ENCODE measurements at places on chromosomes 16 and 17.

DNA sequence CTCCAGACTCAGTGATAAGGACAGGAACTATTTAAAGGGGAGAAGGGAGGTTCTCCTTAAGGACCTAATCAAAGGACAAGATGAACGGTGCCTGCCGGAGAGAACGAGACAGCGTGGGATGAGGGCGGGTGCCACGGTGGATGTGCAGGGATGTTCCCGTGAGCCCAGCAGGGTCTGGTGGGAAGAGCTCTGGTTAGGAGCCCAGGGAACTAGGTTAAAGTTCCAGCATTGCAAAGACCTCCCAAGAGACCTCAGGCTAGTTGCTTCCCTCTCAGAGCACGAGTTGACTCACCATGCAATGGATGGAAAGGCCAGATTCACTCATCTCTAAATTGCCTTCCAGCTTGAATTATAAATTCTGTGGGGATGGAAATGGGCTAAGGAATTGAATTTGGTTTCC, 14.7 kb downstream of the CCR7 start:
- DNase-seq, result no peak

GRCh38 chr16:13938480-13938879, 18.5 kb downstream of the ERCC4 start:
- DNase-seq, result no peak

DNA sequence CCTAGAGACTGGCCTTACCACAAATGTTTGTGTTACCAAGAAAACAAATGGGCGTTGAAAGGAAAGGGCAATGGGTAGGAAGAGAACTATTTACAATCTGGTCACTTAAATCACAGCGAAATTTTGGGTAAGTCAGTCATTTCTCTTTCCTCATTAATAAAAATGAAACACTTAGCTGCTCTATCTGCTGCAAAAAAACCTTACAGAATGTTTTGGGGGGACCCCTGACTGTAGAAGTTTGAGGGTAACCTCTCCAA, 742 bp upstream of the NUTF2 start:
- DNase-seq, result no peak

DNA sequence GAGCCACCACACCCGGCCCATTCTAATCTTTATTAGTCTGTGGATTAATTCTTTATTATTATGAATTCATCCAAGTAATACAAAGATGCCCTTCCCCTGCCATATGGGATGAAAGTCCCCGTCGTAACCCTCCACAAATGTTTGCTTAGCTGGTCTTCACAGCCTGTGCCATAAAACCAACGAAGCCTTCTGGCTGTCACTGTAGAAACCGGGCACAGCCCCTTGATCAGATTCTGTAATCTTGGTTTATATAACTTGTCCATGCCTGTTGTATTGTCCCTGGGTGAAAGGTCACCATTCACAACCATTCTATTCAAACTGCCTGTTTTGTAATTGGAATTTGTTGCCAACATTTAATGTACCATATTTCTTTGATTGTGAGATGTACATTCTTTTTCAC, 66.5 kb downstream of the ATP2C2 start:
- DNase-seq, result no peak

DNA sequence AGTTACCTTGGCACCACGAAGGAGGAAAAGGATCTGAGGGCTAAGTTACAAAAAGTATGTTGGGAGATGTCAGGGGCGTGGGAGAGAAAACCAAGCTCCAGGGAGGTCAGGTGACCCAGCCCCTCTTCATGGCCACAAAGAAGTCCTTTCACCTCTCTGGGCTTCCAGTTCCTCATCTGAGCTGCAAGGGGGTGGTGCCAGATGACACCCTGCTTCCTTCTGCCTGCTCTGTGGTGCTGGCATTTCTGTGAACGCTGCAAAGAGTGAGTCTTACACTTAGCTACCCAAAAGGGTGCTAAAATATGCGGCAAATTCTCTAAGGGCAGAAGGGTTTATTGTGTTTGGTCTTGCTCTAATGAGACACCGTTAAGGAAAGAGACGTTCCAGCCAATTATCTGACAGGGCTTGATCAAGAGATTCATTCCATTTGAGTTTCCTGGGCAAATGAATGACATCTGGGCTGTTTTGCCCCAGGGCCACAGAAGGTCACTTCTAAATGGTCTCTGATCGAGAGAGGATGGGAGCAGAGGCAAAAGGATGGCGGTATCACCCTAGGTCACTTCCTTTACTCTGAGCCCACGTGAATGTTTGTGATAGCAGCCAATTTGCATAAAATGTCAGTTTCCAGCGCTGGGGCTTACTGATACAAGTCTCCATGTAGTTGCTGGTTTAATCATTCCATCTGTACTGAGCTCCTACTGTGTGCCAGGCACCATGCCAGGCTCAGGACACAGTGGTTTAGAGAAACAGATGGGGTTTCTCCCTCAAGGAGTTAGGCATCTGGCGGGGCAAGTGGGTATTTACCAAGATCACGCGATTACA, 210.2 kb downstream of the KATNIP start:
- DNase-seq, result no peak

DNA sequence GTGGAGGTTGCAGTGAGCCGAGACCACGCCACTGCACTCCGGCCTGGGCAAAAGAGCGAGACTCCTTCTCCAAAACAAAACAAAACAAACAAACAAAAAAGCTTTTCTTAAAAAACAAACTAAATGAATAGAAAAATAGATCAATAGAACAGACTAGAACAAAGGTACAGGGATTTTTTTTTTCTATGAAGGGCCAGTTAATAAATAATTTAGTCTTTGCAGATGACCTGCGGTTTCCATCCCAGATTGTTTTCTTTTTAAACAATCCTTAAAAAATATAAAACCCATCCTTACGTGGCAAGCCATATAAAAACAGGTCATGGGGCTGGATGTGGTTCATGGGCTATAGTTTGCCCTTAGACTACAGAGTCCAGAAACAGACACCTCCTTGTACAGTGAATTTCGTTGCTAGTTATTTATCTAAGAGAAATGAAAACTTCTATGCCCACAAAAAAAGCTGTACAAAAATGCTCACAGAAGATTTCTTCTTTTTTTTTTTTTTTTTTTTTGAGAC, 45.4 kb downstream of the CREBBP start:
- DNase-seq, result no peak

GRCh38 chr16:54136276-54136625, 150.3 kb downstream of the IRX3 start:
- no peak for DNase-seq

- no peak for DNase-seq
Measured at GRCh38 chr16:23382279-23382678, 70.7 kb downstream of the COG7 start.
